ENCODE measurements at places on chromosomes 16 and 17.

DNA sequence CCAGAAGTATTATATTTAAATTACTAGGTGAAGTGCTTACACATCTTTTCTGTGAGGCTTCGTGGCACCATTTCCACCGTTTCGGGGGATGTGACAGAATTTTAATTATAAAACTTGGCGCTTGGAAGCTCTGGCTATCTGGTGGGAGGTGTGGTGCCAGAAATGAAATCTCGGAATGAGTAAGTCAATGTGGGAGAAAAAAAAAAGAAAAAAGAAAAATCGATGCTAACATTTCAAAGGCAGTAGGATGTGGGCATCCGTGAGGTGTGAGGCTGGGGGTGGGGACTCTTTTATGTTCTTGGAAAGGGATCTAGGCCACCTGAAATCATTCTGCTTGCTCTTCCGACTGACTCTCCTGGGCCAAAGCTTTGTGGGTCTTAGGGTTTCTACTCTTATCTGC, 21.9 kb downstream of the CPPED1 start:
- no peak for DNase-seq

GRCh38 chr17:2897605-2898004, 101.4 kb downstream of the RAP1GAP2 start:
- no peak for DNase-seq

DNA sequence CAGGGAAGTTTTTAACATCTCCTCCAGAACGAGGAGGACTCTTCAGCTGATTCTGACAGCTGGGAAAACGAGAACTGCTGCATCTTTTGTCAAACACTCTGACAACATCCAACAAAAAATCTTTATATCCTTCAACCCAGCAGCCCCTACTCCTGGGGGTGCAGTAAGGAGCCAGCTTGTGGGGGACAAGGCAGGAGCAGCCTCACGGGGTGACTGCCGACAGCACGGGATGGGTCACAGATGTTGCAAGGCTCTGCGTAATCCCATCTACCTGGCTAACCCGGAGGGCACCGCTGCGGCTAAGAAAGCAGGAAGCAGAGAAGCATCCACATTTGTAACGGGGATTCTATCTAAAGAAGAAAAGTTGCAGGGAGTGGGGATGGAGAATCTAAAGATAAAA, 28.6 kb downstream of the WDR45B start:
- DNase-seq: no peak

DNA sequence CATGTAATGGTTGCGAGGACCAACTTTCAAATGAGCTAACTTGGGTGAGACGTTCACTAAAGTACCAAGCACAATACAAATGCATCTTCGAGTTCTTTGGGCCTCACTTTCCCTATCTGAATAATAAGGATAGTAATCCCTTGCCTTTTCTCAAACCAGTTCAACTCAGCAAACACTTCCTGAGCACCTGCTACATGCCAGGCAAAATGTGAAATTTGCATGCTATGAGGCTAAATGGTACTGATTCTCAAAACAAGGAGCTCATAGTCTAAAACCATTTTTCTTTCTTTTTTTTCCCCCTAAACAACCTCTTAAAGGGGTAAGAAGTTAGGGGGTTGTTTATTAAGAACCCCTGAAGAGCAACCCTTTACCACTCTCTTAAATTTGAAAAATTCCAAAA, 101.4 kb upstream of the HLF start:
- no peak for DNase-seq

- peak; percentile 28 for DNase-seq
Observed at GRCh38 chr17:30244853-30245385, 9.4 kb upstream of the SLC6A4 start.

DNA sequence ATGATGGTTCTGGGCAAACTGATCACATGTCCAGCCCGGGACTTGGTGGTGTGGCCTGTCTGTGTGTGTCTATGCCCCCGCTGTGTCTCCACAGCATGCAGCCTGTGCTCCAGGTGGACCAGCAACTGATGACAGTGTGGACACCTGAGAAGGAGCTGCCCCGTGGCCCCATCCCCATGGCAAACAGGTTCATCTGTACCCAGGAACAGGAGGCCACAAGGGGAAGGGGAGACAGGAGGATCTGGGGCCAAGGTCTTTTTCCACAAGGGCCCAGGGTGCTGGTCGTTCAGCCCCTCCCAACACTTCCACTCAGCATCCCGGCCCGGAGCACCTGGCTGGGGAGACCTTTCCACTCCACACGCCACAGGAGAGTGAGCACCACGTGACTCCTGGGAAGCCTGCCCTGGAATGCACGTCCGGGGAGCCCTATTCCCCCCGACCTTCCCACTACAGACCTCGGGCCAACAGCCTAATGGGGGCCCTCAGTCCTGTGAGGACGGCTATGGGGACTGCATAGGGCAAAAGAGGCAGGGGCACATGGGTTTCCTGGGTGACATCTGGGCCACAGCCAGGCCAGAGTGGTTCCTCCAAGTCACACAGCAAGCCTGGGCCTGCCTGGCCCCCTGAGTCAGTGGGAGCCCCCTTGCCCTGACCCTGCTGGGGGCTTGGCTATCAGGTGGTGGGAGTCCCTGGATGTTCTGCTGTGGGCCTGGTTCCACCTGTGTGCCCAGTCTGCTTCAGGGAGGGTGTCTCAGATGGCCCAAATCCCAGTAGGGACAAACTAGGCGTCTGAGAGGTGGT, 20.8 kb upstream of the NXPH3 start:
- DNase-seq: no peak

DNA sequence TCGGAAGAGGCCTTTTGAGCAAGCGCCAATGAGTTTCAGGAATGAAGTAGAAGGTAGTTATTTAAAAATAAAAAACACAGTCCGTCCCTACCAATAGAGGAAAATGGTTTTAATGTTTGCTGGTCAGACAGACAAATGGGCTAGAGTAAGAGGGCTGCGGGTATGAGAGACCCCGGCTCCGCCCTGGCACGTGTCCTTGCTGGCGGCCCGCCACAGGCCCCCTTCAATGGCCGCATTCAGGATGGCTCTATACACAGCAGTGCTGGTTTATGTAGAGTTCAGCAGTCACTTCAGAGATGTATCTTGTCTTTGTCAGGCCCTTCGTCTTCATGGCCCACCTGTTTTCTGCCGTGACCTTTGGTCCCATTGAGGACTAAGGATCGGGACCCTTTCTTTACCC, 87.3 kb downstream of the CRISPLD2 start:
- DNase-seq: no peak

- DNase-seq: no peak
Observed at GRCh38 chr17:57006040-57006439, 28.1 kb downstream of the SCPEP1 start.

DNA sequence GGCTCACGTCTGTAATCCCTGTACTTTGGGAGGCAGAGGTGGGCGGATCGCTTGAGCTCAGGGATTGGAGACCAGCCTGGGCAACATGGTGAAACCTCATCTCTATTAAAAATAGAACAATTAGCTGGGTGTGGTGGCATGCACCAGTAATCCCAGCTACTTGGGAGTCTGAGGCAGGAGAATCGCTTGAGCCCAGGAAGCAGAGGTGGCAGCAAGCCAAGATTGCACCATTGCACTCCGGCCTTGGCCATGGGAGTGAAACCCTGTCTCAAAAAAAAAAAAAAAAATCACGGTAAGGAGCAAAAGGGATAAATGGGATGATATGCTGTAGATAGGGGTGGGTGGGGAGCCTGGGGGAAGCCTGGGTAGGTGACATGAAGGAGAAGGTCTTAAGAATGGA, 20.4 kb upstream of the TMEM98 start:
- DNase-seq: no peak

DNA sequence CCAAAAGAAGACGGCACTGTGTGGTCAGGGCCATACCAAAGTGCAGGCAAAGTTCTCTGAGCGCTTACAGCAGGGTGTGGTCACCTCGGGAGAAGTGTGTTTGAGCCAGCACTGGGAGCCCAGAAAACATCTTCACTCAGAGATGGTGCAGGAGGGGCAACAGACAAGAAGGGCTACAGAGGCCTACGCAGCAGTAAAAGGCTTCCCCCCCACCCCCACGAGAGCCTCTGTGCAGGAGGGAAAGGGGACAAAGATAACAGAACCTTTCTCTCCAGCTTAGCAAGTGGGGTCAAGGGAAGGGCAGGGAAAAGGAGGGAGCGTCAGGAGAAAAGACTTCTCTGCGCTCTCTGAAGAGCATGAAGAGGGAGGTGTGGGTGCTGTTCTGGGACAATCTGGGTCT, 2.8 kb downstream of the VAT1 start:
- no peak for DNase-seq

DNA sequence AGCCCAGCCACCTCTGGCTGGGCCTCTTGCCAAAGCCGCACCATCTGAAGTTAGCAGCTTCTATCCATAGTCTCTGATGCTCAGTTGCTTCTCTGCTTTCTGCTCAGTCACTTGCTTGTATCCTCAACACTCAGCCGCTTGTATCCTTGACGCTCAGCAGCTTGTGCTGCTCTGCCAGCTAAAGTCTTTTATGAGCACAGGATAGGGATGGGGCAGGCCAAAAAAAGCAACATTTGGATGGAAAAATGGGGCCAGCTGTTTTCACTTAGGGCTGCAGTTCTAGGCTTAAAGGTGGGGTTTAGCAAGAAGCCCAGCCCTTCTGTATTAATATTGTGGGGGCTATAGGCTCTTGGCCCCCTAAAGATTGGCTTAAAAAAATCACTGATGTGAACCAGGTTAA, 739.4 kb downstream of the CDH8 start:
- DNase-seq: no peak

- no peak for DNase-seq
Observed at GRCh38 chr16:31006086-31006385, 4.4 kb downstream of the STX1B start.

Measured in coronary artery (tissue), 2 donors.